ENCODE measurements at places on chromosomes 11 and 22.

DNA sequence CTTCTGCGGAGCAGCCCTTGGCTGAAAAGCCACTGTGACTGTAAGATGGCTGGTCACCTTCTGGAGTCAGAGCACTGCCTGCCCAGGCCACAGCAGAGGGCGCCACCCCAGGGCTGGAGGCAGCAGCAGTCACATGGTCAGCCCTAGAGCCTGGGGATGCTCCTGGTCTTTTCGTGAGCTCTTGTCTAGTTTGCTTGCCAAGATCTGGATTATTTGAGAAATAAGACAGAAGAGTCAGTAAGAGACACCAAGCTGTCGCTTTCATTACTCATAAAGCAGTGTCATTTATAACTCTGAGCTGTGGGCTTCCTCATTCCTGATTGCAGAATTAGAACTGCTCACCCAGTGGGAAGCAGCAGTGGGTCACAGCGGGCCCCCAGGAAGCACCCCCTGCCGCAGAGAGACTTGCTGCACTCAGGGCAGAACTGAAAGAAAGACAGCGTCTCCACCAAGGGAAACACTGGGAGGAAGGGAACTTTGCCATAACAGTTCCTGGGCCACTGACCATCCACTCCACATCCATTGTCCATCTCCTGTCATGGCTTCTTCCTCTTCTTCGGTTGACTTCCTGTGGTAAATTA, 56.7 kb downstream of the PPP6R2 start:
- peak; percentile 62 for DNase-seq

DNA sequence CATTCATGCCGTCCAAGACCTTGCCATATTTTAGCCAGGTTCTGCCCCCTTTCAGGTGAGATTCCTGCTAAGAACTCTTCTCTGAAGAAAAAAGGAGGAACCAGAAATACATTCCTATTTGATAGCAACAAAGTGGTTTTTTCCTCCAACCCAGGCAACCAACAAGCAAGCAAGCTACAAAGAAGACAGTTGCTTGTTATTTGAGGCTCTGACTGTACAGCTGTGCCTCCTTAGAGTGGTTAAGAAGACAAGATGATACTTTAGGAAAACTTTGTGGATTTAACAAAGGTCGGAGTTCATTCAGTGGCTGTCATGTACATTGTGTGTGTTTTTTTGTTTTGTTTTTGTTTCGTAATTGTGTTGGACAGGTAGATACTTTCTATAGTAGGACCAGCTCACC, 21.7 kb downstream of the TEAD1 start:
- DNase-seq = no peak

DNA sequence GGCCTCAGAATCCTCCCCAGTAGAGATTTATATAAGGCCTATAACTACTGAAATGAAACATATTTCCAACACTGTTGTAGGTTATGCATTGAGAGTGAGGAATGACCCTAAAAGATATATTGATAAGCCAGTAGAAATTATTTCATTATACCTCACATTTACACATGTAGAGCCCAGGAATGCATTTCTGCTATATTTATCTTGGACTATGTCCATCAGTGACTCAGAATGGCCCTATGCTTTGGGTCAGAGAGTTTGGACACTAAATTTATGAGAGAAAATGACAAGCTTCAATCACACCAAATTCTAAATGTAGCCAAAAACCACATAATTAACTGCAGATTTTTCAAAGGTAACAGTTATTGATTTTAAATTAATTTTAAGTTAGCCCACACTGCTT, 761.9 kb downstream of the DLG2 start:
- DNase-seq = peak; percentile 7

DNA sequence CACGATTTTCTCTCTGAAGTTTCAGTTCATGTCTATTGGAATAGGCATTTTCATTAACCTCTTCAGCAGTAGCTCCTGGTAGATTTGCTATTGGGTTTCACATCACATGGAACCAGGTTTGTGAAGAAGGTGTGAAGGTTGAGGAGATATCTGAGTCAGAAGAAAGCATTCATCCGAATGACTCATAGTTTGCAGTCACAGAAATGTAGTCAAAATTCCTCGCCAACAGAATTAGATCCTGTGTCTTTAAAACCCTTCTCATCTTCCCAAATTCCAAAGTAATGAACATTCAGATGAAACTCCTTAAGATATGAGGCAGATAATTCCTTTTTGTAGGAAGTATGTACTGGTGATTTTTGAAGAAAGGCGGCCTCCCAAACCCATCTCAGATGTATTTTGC, 125.0 kb upstream of the LARGE1 start:
- DNase-seq = no peak

GRCh38 chr11:46391578-46392420, at the start of gene CHRM4:
Gene CHRM4, minus strand, starts transcription at chr11:46391776. Its CDS starts 5,219 bp downstream, at chr11:46386557.
- peak; percentile 86 for DNase-seq

Data from AG08396 (cell line).